ENCODE measurements at places on chromosomes 12 and 14.
A peak's percentile ranks its signal among the peaks of the same experiment; 100 is the strongest.

DNA sequence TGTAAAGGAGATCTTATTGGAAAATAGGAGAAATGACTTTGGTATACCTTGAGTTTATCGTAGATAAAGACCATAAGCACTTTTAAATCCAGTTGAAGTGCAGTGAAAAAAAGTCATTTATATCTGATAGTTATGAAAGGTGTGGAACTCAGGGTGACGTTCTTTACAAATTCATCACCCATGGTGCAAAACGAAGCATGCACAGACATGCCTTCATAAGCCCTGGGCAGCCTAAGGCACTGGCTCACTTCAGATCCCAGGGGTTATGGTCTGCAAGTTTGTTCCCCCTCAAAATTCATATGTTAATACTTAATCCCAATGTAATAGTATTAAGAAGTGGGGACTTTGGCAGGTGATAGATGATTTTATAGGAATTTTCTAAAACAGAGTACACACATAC lies 1216.4 kb upstream of the USP15 start:
- DNase-seq: no peak

- no peak for DNase-seq
Measured at GRCh38 chr14:61841145-61841544, 78.9 kb downstream of the SNAPC1 start.

GRCh38 chr14:81818271-81818670 lies 284.6 kb upstream of the SEL1L start:
- DNase-seq: no peak

GRCh38 chr14:65772921-65773574 lies 360.5 kb downstream of the FUT8 start:
- peak; percentile 49 for DNase-seq

DNA sequence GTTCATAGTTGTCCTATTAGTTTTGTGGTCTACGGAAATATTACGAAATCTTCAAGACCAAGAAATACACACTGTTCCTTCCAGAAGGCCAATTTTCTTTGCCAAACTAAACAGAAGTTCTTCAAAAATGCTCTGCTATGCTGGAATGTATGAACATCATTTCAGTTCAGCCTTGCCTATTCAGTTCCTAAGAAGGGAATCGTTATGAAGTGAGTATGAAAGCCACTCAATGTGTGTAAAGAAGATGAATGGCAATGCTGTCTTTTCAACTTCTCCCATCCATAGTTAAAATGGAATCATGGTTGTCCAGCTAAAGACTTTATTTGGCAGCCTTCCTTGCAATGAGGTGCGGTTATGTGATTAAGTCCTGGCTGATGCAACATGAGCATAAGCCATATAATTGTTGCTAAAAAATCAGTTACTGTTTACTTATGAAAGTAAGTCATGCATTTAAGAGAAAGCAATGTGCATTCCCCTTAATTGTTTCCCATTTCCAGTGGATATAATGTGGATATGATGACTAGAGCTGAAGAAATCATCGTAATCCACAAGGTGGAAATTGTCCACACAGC lies 73.8 kb upstream of the PTPRR start:
- no peak for DNase-seq

DNA sequence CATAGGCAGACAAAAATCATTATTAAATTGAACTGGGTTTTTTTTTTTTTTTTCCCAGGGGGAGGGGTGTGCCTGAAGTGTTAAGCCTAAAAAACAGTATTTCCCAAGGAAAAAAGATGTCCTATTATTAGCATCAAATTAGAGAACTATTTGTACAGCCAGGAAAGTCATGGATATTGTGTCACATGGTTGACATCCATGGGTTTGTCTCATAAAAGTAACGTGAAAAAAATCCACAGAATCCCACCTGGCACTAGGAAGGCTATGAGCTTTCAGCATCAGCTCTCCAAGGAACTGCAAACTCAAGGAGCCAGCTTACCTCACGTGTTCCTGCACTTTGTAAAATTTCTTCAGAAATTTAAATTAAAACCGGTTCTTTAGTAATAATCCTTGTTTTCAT lies 69.1 kb upstream of the EGLN3 start:
- DNase-seq: no peak

DNA sequence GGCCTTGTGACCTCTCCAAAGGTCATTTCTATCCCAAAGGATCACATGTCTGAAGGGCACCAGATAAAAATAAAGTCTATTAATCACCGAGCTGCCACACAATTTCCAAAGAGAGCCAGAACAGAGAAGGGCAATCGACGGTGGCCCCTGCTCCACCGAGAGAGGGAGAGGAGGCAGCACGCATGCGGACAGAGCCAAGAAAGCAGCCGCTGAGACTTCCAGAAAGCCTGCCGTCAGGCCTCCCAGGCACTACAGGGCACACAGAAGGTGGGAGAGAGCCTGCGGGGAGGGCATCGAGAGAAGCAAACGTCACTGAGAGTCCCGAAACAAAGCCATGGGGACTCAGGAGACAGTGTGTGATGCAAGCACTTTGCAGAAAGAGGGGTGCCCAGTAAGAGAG lies 182.0 kb downstream of the DPF3 start:
- no peak for DNase-seq

DNA sequence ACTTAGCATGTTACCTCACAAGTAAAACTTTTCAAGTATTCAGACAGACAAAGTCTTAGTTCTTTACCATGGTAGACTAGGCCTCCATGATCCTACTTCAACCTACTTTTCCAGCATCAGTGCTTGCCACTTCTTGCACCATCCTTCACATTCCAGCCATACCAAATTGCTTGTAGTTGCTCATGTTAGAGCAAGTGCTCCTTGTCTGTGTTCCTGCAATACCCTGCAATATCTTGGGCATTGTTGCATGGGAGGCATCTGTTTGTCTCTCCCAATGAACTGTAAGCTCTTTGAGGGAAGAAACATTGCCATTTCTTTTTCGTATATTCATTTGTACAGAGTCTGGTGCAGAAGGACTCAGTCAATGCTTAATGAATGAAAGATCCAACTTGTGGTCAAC lies 78.0 kb downstream of the SRGAP1 start:
- no peak for DNase-seq

DNA sequence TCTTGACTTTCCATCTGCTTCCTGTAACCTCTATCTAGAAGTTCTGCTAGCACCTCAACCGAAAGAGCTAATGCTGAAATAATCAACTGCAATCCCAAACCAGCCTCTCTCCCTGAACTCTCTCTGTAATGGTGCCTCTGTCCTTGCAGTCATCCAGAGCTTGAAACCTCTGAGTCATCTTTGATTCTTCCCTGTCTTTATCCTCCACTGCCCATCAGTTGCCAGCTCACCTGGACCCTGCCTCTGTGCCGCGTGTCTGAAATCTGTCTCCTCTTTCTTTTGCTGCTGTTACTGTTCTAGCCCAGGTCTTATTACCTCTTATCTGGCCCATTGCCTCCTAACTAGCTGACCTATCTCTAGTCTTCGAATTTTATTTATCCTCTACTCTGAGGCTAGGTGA lies 15.5 kb downstream of the CLSTN3 start:
- no peak for DNase-seq

DNA sequence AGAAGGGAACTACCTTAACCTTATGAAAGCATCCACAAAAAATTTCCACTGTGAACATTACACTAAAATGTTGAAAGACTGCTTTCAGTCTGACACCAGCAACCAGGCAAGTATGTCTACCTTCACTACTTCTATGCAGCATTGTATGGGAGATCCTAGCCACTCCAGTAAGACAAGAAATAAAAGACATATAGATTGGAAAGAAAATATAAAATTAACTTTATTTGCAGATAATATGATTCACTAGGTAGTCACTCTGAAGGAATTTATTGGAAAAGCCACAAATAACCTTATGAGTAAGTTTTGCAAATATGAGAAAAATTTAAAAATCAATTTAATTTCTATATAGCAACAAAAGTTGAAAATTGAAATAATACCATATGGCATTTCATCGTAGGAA lies 172.0 kb downstream of the RERGL start:
- DNase-seq: no peak

DNA sequence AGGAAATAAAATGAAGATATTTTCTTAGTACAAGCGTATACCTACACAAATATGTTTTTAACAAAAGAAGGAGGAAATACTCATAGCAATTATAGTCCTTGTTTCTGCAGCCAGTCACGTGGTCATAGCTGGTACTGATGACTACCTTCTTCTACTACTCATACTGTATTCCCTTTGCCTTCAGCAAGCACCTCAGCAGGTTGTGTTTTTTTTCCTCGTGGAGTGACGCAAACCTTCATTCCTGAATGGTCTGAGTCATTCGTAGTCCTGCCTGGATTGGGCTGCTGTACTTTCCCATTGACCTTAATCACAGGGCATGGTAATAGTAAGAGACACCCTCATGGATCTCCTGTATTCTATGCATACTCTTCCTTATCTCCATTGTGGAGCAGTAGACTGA lies 25.7 kb upstream of the SLC16A7 start:
- DNase-seq: no peak

DNA sequence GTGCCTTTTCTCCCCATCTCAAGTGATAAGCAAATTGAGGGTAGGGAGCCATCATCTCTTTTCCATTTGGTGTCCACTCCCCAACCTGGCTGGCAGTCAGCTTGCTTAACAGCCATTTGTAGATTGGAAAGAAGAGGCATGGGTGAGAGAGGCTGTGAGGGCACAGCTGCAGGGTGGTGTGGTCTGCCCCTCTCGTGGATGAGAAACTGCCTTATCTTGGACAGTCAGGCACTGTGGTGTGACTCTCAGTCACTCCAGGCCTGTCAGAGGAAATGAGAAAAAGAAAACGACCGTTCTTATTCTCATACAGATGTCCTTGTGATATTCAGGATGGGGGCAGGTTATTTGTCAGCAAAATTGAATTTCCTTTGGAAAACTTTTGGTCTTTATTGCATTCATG lies 65.1 kb upstream of the SRSF5 start:
- peak; percentile 19 for DNase-seq

- no peak for DNase-seq
Measured at GRCh38 chr14:61280526-61281185, 482 bp downstream of the TMEM30B start.

GRCh38 chr12:51293696-51294095 lies 23.5 kb upstream of the SMAGP start:
- no peak for DNase-seq

GRCh38 chr12:102971227-102971626 lies 13.8 kb downstream of the ASCL1 start:
- DNase-seq: no peak

GRCh38 chr14:80477388-80478160 lies 266.3 kb upstream of the DIO2 start:
- no peak for DNase-seq

- DNase-seq: no peak
Measured at GRCh38 chr14:36450550-36450949, 69.5 kb downstream of the NKX2-1 start.

GRCh38 chr14:51189600-51190376 lies 50.3 kb upstream of the TMX1 start:
- DNase-seq: no peak

DNA sequence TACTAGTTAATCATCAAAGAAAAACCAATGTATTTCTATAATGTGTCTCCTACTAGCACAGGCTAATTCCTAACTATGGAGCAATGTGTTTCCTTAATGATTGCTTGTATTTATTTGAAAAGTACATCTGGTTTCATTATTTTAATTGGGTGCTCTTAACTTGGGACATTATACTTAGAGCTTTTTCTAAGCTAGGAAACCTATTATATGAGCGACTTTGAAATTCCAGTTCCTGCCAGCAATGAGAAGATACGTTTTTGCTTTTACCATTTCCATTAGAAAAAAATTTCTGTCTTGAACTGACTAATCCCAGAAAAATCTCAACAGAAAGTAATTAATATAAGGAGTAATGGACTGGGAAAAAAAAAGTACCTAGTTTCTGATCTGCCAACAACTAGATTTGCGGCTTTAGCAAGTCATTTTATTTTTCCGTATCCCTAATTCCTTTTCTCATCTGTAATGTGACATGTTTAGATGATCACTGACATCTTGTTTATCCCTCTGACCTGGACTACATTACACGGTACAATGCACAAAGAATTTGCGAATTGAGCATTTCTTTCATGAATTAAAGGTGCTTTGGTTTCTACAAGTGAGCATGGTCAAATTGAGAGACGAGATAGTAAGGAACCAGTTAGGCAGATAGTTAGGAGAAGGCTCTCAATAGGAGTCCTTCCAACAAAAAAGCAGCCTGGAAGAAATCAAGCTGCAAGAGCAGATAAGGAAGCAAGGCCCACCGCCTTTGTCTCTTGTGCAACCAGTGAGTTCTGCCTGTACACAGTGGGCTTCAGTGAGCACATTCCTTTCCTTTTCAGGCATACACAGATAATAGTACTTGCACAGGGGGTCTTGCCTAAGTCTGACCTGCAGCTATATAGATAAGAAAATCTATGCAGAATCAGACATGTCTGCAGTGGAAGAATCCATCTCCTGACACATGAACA lies 1765.0 kb upstream of the FLRT2 start:
- no peak for DNase-seq

- DNase-seq: no peak
Measured at GRCh38 chr14:30885840-30886740, 11.7 kb downstream of the COCH start.

GRCh38 chr12:120286768-120287490 lies 4.8 kb downstream of the RNU4-2 start:
- no peak for DNase-seq

DNA sequence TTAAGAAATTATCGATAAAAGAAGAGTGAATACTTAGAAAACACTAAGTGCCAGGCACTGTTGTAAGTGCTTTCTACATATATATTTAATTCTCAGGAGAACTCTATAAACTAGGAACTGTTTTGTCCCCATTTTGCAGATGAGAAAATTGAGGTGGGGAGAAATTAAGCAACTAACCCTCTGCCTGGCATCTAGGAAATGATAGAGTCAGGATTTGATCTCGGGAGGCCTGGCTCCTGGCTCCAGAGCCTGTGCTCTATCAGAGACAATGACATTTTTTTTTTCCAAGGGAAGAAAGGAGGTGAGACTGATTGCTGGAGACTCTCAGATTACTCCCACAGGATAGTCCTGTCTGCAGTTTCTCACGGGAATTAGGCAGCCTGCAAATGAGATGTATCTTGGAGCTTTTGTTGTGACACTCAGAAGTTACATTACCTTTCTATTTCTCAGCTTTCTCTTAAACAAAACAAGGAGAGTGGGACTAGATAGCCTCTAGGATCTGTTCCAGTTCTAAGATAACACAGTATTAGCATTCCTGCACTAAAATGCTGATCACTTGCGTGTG lies 1.4 kb upstream of the FAM234B start:
- DNase-seq: no peak

DNA sequence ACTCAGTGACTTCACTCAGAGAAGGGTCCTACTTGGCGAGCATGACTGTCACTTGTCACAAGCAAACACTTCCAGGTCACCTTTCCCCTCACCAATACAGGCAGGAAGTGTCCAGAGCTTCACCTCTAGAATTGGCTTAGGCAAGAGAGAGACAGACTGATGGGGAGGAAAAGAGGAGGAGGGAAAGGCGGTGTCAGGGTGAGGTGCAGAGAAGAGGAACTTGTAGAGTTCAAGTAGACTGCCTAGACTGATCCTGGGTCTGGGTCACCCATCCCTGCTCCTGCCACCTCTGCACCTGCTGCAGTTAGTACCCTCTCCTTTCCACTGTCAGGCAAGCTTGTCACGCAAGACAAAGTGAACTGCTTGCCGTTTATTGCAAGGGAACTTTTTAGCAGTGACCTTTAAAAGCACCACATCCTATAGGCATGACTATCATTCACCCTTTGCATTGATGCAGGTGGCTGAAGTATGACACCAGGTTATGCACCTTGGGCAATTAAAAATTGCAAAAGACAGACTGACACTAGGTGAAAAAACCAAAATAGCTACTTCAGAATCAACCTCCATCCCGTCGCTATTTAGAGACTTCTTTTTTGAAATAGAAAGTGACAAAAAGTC lies 292.4 kb downstream of the SYT1 start:
- DNase-seq: no peak

GRCh38 chr12:20125276-20125798 lies 243.0 kb upstream of the PDE3A start:
- DNase-seq: no peak
